ENCODE measurements at places on chromosomes 1 and 21.

DNA sequence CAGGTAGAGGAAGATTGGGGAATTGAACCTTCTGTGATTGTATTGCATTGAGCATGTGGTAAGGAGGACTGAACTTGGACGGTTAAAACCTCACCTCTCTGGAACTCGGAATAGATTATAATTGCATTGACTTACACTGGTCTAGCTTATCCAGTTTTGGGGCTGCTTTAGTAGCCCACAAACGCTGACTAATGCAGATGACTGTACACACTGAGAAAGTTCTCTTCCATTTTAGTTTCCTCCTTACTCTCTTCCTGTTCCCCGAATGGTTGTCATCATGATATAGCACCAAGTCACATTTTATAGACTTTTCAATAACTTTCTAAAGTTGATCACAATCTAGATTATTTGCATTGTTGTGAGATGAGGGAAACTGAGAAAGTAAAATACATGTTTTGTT lies 78.2 kb downstream of the NFIA start:
- no peak for DNase-seq

DNA sequence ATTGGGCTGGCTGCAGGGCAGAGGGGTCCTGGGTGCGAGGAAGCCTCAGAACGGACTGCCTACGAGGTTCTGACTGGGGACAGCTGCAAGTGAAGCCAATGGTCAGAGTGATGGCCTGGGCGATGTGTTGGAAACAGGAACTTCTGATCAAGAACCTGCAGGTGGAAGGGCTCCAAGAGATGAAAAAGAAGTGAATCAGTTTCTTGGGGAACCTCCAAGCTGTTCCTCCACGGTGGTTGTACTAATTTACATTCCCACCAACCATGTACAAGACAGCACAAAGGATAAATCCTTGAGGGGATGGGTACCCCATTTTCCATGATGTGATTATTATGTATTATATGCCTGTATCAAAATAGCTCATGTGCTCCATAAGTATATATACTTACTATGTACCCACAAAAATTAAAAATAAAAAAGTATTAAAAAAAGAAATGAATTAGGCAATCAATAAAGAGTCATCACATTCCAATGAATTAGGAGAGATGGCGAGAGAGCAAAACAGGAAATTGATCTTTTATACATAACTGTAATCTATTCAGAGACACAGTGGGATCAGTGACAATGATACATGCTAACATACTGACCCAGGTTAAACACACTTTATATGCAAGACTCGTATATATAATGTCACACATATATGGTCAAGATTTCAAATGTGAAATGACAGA lies 58.1 kb downstream of the PTPN14 start:
- no peak for DNase-seq

DNA sequence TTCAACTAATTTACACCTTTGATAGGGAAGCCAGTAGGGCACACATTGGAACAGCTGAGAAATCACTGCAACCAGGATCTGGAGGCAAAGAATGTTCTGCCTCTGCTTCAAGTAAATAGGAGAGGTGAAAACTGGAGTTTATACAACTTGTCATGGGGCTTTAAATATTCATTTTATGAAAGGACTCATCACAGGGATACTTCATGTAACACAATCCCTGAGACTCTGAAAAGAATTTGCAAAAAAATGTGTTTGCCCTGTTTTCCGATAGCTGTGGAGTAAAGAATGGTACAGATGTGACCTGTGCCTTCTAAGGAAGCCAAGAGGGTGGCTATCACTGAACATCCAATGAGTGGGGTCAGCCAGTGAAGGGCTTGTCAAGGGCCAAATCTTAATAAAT lies 152.0 kb downstream of the LMX1A start:
- no peak for DNase-seq

GRCh38 chr1:219379691-219380090 lies 206.0 kb downstream of the LYPLAL1 start:
- DNase-seq: no peak

- peak; percentile 15 for DNase-seq
Observed at GRCh38 chr1:244968471-244968871, 104.1 kb upstream of the HNRNPU start.

DNA sequence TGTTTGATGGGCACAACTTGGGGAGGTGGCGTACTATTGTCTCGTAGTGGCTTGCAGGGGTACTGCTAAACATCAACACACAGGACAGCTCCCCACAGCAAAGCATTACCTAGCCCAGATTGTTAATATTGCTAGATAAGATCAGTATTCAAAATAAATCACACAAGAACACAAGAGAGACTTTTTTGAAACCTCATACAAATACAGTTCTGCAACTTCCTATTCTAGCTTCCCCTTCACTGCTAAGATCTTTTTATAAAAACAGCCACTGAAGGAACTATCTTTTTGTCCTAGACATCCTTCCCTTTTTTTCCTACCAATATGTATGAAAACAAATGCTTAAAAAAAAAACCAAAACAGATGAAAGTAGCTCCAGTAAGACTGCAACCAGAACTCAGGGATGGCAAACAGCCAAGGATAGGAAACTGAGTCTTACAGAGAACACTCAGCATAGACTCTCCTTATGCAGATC lies 137.8 kb upstream of the KRTAP19-8 start:
- no peak for DNase-seq

Measured in spinal cord (tissue), 10 donors.